NCI-H1092 treated with DMSO at 0.1 percent for 48 hours (cell line): ENCODE measurements at places on chromosomes 4 and X.

DNA sequence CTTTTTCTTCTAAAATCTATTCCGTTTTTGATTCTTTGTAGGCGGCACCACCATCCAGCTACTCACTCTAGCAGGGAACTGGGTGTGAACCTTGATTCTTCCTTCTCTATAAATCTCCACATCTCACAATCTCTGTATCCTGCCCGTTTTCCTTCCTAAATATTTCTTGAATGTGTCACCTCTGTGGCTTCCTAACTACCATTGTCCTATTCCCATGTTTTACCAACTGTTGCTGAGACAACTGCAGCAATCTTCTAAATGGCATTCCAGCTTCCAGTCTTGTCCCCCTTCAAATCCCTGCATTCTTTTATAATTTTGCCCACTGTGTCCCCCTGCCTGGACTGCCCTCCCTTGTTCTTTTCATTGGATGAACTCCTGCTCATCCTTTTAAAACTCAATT is 641.3 kb downstream of the RPA4 start:
- no peak for DNase-seq

DNA sequence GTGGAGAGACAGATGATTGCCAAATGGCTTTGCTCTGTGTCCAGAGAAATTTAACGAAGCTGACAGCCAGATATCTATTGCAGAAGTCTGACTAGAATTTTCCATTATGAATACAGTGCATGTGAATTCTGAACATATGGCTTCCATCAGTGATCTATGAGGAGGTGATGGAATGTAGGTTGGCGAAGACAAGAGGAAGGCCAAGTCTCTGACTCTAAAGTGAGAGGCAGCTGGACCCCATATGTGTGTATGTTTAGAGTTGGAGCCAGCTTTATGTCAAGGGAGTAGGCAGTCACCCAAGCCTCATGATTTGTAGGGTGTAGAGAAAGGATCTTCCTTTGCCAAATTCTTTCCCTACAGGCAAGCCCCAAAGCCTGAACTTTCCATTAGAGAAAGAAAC is 76.2 kb upstream of the TEX13D start:
- DNase-seq = no peak

GRCh38 chrX:75522565-75523431 is at the start of gene ZDHHC15:
ZDHHC15 (minus strand) TSS chrX:75523037; CDS start chrX:75523024, 13 bp downstream.
- peak; percentile 89 for DNase-seq

- DNase-seq = no peak
Observed at GRCh38 chr4:166274136-166274761, 401.2 kb downstream of the TLL1 start.

GRCh38 chrX:10001496-10001895 is 34.3 kb downstream of the CLDN34 start:
- DNase-seq = no peak

GRCh38 chr4:85737254-85737653 is 262.3 kb downstream of the ARHGAP24 start:
- DNase-seq = no peak

- no peak for DNase-seq
Observed at GRCh38 chr4:132316738-132317137, 832.4 kb upstream of the PCDH10 start.

GRCh38 chr4:122122083-122122482 is 30.0 kb upstream of the BLTP1 start:
- no peak for DNase-seq

DNA sequence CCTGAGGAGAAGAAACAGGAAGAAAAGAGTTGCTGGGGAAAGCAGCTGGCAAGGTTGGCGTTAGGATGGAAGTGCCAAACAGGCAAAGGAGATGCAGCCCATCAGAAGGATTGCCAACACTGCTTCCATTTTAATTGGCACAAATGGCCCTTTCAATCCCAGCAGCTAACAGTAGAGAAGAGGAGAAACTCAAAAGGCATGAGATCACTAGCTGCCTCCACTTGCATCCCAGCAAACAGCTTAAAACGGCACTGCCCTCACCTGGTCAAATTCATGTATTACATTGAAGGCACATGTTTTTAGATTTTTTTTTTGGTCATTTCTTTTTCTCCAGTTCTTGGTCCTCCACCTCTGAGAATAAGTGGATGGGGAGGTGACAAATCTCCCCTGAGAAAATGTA is 14.9 kb upstream of the LOC101059915 start:
- DNase-seq = peak; percentile 51

DNA sequence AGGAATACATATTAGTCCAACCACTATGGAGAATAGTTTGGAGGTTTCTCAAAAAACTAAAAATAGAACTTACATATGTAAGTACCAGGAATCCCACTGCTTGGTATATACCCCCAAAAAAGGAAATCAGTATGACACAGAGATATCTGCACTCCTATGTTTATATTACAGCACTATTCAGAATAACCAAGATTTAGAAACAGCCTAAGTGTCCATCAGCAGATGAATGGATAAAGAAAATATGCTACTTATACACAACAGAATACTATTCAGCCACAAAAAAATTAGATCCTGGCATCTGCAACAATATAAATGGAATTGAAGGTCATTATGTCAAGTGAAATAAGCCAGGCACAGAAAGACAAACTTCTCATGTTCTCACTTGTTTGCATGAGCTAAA is 27.5 kb upstream of the ABCG2 start:
- no peak for DNase-seq

DNA sequence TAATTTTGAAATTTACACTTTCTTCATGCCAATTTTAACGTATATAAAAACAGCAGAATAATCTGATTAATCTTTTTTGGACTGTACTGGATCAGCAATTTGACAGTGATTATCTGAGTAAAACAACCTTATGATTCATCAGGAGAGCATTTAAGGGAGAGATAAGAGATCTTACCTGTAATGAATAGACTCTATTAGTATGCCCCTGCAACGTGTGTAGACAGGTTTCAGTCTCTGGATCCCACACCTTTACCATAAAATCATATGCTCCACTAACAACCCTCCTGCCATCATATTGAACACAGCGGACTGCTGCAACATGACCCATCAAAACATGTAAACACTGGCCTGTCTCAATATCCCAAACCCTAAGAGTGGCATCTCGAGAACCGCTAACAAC is 210.1 kb downstream of the FBXW7 start:
- no peak for DNase-seq

GRCh38 chr4:67556436-67556835 is 2.1 kb upstream of the STAP1 start:
- DNase-seq = no peak

DNA sequence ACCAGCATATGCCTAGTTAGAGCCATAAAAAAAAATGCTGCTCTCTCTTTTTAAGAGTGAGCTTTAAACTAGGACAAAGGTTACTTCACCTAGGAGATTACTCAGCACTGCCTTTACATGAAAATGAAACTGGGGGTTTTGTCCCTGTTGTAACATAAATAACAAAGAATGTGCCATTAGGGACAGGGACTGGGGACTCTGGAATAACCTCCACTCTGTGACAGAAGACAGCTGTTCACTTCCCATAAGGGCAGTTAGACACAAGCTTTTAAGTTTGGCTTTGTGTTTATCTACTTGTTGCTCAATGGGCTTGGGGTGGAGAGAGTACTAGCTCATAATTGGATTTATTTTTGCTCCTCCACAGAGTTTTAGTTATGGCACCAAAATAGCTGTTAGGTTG is 11.9 kb downstream of the ENPEP start:
- no peak for DNase-seq

GRCh38 chr4:24805566-24805965 is 10.2 kb downstream of the SOD3 start:
- DNase-seq = no peak

DNA sequence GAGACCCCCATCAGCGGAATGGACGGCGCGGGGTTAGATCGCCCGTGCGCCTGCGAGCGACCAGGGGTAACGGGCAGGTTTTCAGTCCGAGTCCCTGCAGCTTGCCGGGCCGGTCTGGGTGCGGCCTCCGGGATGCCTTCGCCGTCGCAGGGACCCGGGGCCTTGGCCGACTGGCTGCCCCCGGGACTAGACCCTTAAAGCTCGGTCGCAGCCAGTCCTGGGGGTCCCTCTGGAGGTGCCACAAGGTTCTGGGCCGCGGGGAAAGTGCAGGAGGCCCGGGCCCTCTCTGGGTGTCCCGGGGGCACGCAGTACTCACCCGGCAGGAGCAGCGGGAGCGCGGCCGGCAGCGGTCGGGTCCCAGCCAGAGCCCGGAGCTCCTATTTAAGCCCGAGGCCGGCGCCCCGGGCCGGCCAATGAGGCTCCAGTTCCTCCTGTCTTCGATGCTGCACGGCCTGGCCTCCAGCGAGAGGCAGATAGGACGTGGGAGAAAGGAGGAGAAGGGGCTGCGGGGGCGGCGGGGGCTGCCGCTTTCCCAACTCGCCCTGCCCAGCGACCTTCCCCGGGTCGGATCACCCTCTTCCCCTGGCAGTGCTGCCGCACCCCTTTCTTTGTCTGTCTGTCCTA is at the start of gene SPON2:
TSS of gene SPON2 (minus strand) at position 356 of the 624 bp plus-strand sequence.
- DNase-seq = no peak

DNA sequence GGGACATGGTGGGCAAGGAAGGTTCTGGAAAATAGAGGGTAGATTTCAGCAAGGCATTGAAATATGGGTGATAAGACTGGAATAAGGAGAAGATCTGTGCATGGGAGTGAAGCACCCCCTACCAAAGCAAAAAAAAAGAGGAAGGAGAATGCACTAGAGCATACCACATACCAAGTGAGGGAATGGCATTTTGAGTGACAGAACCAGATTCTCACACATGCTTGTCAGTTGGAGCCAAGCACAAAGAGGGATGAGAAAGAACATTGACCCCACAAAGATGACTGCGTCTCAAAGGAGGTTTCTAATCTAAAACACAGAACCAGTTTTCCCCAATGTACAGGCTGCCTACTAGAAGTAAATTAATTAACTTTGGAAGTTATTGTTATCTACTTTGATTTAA is 140.3 kb upstream of the SMAD1 start:
- no peak for DNase-seq
